ENCODE measurements at places on chromosomes 6 and 20. TPM values are rescaled to one million over a fixed set of nuclear protein-coding genes. Genes with fewer than 3 reads are reported as not detected.
A peak's percentile ranks its signal among the peaks of the same experiment; 100 is the strongest.

Gene OPN5
- not detected for total RNA-seq

Gene POM121L2
- not detected for total RNA-seq

DNA sequence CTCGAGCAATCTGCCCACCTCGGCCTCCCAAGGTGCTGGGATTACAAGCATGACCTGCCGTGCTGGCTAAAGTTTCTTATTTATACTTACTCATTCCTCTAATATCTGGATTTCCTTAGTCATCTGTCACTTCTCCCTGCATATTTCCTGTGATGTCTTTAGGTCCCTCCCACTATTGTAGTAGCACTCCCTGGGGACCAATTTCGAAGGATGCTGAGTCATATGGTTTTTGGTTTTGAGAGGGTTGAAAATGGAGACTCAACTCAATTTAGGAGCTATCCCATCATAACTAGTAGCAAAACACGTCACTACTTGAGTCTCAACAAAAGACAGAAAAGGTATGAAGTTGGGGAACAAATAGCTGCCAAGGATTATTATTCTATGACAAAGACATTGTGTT, 20.2 kb downstream of the MCUR1 start:
- DNase-seq = no peak
- peaks cover 62% of the 10 kb centered on the region for H3K36me3 ChIP-seq
- no peak overlapping the region for H3K27ac ChIP-seq

DNA sequence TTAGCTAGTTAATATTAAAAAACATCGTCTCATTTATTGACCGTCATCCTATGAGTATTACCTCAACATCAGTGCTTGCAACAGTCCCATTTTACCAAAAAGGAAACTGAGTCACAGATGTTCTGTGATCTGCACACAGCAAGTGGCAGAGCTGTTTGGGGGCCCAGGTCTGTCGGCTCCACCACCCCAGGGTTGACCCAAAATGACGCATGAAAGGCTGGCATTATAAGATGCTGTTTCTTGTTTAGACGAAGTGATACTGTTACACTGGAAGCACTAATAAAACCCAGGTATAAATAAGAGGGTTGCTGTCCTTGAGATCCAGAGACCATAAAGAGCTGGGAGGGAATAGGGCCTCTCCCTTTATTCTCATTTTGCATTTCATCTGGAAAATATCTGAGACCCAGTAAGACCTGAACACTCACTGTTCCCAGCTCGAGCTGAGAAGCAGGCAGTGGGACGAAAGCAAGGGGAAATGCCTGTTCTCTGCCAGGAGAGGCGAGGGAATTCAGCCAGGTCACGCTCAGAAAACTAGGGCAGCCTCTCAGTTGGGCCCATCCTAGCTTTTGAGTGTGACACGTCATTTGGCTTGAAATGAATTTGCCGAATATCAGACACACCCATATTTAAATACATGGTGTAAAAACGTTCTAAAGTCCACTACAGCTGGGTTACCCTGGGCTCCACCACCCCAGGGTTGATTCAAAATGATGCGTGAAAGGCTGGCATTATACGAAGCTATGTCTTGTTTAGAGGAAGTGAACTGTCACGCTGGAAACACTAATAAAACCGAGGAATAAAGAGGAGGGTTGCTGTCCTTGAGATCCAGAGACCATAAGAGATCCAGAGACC, 1.4 kb upstream of the MICAL1 start:
- no peaks in the 10 kb centered on the region for H3K27me3 ChIP-seq
- peak overlapping the region; percentile 86 for H3K27ac ChIP-seq
- H3K4me1 ChIP-seq = peaks cover 40% of the 10 kb centered on the region
- H3K36me3 ChIP-seq = peaks cover 19% of the 10 kb centered on the region

DNA sequence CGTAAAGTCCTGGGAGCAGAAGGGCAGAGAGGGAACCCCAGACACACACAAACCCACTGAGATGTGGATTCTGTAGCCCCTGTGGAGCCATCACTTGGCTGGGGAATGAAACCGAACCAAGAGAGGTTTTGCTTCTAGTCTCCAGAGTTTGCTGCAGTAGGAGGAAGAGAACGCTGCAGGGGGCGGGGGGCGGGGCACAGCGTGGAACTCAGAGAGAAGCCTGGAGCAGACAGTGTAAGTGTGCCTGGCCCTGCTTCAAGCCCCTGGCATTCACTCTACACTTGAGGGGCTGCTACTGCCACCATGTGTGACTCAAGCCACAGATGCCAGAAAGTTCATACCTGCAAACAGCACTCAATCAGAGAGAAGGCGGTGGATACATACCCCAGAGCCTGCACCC, 18.9 kb downstream of the GABRR1 start:
- H3K36me3 ChIP-seq = no peaks in the 10 kb centered on the region
- no peaks in the 10 kb centered on the region for H3K4me1 ChIP-seq
- no peak overlapping the region for H3K4me3 ChIP-seq
- no peak for DNase-seq
- H3K27me3 ChIP-seq = no peaks in the 10 kb centered on the region

Measured in upper lobe of right lung (tissue), 1 donor.